Kasumi-1 (cell line): ENCODE measurements at places on chromosomes 1 and 21.

DNA sequence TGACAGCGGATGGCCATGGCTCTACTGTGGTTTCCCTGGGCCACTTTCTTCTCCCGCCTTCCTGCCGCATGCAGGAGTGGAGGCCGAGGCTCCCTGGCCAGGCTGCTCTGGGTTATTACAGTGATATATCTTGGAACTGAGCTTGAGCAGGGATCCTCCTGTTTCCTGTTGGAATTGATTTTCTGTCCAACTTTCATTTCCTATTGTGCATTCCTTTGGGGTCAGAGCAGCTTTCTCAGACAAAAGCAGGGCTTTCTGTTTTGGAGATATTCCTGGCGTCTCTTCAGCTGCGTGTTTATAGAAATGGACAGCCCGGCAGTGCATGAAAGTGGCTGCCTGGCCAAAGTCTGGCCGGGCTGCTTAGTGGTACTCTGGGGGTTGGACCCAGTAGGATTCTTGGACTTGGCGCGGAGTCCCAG, 146.4 kb downstream of the KIF26B start:
- DNase-seq, result no peak

DNA sequence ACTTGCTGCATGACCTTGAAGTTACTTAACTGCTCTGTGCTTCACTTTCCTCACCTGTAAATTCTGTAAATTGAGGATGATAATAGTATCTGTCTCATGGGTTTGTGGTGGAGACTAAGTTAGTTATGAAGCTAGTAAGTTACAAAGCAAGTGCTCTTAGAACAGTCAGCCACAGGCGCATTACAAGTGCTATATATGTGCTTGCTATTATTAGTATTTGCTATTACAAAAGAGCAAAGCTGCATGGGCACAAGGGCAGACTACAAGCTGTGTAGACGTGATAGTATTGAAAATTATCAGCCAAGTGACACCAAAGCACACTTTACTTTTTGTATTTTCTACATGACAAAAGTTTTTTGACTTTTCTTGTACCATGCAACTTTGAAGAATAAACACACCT, 150.9 kb upstream of the CTTNBP2NL start:
- DNase-seq, result no peak

GRCh38 chr21:44985441-44986401, 45.9 kb downstream of the SLX9 start:
- DNase-seq, result no peak

DNA sequence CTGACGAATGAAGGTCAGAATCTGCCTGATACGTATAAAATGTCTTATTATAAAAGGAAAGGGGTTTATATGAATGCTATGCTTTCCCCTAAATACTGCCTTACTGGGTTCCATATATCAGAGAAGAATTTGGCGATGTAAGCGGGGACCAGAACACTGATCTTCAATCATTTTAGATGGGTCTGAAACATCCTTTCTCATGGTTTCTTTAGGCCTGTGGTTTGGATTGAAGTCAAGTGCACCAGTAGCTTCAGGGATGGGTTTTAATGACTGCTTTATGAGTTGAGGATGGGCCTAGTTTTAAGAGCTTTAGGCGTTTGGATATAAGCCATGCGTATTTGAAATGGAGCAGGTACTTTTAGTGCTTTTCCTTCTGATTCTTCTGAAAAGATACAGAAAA, 6.9 kb downstream of the FMN2 start:
- no peak for DNase-seq

- DNase-seq, result no peak
Observed at GRCh38 chr1:6819246-6820040, 34.2 kb downstream of the CAMTA1 start.

DNA sequence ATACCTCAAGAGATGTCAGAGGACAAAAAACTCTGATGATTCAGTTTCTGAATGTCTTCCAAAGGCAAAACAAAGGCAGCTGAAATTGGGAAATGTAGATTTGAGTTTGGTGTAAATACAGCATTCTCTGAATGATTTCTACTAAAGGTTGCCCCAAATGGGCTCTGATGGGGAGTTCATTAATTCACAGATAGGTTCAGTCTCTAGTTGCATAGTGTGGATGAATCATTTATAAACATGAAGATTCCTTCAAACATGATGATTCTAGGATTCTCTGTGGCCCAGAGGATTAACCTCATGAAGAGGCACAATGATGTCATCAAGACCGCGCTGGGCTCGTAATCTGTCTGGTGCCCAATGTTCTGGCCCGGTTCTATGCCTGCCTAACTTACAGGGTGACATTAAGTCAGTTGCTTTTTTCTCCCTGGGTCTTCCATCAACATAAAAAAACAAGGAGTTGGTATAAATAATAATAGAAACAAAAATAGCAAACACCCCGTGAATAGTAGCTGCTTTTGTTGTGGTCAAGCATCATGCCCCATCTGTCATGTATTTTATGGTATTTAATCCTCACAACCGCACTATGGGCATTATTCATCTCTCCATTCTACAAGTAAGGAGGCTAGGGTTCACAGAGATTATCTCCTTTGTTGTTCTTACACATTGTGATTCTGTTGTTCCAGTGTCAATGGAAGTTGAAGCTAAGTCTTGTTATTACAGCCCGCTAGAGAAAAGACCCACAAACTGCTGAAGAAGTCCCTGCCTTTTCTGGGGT, 509.6 kb upstream of the USP24 start:
- no peak for DNase-seq

- no peak for DNase-seq
Observed at GRCh38 chr1:70415882-70416281, 4.8 kb downstream of the CTH start.

- DNase-seq, result no peak
Observed at GRCh38 chr1:5225707-5226704, 571.6 kb downstream of the AJAP1 start.

GRCh38 chr1:169110236-169110635, 3.7 kb downstream of the ATP1B1 start:
- DNase-seq, result no peak

DNA sequence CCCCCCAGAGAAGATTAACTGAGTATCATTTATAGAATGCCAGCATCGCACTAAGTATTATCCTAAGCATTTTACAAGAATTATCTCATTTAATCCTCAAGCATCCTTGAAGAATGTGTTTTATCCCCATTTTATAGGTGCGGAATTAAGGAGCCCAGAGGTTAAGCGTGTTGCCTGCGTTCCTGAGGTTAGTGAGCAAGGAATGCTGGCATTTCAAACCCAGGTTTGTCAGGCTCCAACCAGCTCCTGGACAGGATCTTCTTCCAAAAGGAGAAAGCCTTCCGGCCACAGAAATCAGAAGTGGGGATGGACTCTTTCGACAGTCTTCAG, 82.3 kb downstream of the SSBP3 start:
- no peak for DNase-seq

- DNase-seq, result no peak
Observed at GRCh38 chr1:74328851-74329250, 93.7 kb downstream of the TNNI3K start.

- DNase-seq, result no peak
Observed at GRCh38 chr1:167900907-167901306, 13.0 kb downstream of the ADCY10 start.

DNA sequence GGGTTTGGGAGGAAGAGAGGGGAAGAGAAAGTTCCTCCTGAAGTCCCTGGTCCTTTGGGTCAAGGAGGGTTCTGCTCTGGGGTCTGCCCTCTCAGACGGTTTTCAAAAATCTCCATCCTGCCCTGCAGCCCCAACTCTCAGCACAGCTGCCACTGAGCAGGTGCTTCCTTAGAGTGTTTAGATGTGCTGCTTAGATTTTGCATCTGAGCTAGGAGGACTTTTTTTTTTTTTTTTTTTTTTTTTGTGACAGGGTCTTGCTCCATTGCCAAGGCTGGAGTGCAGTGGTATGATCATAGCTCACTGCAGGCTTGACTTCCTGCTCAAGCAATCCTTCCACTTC, 324.9 kb upstream of the POU3F1 start:
- no peak for DNase-seq
